ENCODE measurements at places on chromosomes 3 and 15. TPM values are rescaled to one million over a fixed set of nuclear protein-coding genes. Genes with fewer than 3 reads are reported as not detected.

DNA sequence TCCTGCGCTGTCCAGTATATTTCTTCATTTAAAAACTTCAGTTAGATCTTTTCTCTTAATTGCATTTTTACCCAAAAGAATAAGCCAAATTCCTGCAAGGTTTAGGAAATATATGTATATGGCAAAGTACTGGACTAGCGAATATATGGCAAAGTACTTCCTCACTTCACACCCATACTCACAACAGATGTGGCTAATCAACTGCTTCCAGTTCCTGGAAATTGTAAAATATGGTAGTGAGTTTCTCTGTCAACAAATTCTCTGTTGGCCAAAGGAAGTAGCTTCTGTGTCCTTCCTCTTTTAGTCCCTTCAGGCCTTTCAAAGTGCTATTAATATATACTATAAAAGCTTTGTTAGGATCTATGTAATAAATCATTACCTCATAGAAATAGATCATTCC lies 22.0 kb downstream of the GPR15 start:
- no peaks in the 10 kb centered on the region for H3K27me3 ChIP-seq
- no peaks in the 10 kb centered on the region for H3K36me3 ChIP-seq
- no peaks in the 10 kb centered on the region for H3K4me1 ChIP-seq
- no peak overlapping the region for H3K4me3 ChIP-seq
- no peak for DNase-seq
- no peak overlapping the region for H3K27ac ChIP-seq

DNA sequence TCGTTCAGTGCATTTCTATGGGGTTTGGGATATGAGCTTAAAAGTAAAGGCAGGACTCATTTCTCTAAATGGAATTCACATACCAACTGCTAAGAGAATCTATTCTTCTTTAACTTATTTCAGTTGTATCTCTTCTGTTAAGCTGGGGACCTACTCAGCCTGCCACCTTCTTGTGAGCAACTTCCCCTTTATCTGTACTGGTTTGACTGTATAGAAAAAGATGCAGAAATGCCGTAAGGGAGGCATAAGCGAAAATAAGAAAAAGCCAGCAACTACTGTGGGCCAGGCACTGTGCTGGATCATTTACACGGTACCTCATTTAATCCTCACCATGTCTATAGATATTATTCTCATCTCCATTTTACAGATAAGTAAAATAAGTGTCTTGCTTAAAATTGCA lies 38.4 kb downstream of the RBMS3 start:
- no peak overlapping the region for H3K4me3 ChIP-seq
- H3K27me3 ChIP-seq: no peaks in the 10 kb centered on the region
- no peaks in the 10 kb centered on the region for H3K4me1 ChIP-seq

Gene ALDH1L1
- total RNA-seq: 25.6 TPM

DNA sequence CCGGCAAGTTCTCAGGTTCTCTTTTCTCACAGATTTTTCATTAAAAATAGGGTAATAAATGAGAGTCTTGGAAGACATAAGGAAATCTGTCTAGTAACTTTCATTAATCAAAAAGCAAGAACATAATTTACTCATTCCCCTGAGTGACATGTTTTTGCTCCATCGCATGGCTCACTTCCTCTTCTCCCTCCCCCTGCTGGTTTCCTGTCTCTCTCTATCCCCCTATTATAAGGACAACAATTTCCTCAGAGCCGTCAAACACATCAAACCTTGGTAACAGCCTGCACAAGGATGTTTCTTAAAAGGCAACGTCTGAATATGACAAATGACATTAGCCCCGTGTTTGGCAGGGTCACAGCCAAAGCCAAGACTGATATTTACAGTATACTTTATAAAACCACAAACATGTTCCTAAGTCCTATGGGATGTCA lies 1149.6 kb downstream of the IGSF11 start:
- H3K27ac ChIP-seq: no peak overlapping the region
- H3K4me3 ChIP-seq: no peak overlapping the region
- DNase-seq: no peak
- no peaks in the 10 kb centered on the region for H3K27me3 ChIP-seq
- no peaks in the 10 kb centered on the region for H3K36me3 ChIP-seq
- H3K4me1 ChIP-seq: no peaks in the 10 kb centered on the region

DNA sequence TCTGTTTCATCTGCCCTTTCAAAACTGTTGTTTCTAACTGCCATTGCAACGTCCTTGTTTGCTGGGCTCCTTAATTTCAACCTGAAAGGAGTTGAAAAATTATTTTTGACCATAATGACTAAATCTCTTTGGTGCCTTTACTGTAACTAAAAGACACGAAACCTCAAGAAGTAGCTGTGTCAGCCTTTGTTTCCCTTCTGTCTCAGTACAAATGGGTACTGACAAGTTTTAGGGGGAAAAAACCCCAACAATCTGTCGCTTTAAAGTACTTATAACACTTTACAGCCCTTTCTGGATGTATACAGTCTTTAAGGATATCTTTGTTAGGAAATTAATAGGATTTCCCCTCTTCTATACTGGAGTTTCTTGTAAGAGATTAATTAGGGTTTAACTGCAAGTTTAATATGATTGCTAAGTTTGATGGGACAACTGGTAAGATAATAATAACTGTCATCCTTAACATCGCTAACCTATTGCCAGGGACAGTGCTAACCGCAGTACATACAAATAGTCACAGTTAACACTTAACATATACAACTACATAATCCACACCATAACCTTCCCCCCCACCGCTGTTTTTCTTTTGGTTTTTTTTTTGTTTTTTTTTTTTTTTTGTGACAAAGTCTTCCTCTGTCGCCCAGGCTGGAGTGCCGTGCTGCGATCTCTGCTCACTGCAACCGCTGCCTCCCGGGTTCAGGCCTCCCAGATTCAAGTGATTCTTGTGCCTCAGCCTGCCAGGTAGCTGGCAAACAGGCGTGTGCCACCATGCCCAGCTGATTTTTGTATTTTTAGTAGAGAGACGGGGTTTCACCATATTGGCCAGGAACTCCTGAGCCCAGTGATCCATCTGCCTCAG lies 1.7 kb downstream of the GXYLT2 start:
- H3K36me3 ChIP-seq: no peaks in the 10 kb centered on the region
- H3K4me3 ChIP-seq: no peak overlapping the region
- no peak for DNase-seq
- H3K27me3 ChIP-seq: no peaks in the 10 kb centered on the region
- no peaks in the 10 kb centered on the region for H3K4me1 ChIP-seq

GRCh38 chr3:136543385-136543784 lies 208.8 kb downstream of the STAG1 start:
- H3K4me1 ChIP-seq: no peaks in the 10 kb centered on the region
- no peak for DNase-seq
- no peak overlapping the region for H3K4me3 ChIP-seq
- H3K36me3 ChIP-seq: no peaks in the 10 kb centered on the region

Gene SCAANT1
- not detected for total RNA-seq

- no peak for DNase-seq
- no peak overlapping the region for H3K27ac ChIP-seq
- no peaks in the 10 kb centered on the region for H3K4me1 ChIP-seq
- H3K27me3 ChIP-seq: no peaks in the 10 kb centered on the region
Measured at GRCh38 chr3:182215881-182216280, 504.2 kb downstream of the SOX2 start.

Gene CLK3
- 88.9 TPM for total RNA-seq

Gene SLC2A2
- total RNA-seq: 0.27 TPM

DNA sequence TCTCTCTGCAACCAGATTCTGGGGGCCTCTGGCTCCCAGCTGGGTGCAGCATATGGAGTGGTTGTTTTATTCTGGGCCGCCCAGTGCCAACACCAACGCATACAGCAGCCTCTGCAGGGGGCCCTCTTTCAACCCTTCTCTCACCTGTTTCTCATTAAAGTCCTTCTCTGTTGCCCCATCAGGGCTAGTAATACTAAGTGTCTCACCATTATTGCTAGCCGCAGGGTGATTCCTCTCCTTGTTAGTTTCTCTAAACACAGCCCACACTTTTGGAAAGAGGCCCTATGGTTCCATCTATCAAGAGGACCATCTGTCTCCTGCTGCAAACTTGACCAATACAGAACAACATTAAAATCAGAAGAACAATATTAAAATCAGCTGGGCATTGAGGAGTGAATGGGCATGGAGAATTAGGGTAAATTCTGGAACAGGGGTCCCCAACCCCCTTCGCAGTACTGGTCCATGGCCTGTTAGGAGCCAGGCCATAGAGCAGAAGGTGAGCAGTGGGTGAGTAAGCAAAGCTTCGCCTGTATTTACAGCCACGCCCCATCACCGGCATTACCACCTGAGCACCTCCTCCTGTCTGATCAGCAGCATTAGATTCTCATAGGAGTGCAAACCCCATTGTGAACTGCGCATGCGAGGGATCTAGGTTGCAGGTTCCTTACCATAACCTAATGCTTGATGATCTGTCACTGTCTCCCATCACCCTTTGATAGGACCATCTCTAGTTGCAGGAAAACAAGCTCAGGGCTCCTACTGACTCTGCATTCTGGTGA lies 36.5 kb downstream of the ALS2CL start:
- no peaks in the 10 kb centered on the region for H3K4me1 ChIP-seq
- peak; percentile 12 for DNase-seq
- no peaks in the 10 kb centered on the region for H3K36me3 ChIP-seq
- H3K4me3 ChIP-seq: no peak overlapping the region
- no peaks in the 10 kb centered on the region for H3K27me3 ChIP-seq

- DNase-seq: no peak
- H3K4me3 ChIP-seq: no peak overlapping the region
- H3K27me3 ChIP-seq: no peaks in the 10 kb centered on the region
- no peak overlapping the region for H3K27ac ChIP-seq
Measured at GRCh38 chr15:65766422-65767263, 25.4 kb downstream of the DENND4A start.

Gene CATSPER2
- total RNA-seq: 9.2 TPM

DNA sequence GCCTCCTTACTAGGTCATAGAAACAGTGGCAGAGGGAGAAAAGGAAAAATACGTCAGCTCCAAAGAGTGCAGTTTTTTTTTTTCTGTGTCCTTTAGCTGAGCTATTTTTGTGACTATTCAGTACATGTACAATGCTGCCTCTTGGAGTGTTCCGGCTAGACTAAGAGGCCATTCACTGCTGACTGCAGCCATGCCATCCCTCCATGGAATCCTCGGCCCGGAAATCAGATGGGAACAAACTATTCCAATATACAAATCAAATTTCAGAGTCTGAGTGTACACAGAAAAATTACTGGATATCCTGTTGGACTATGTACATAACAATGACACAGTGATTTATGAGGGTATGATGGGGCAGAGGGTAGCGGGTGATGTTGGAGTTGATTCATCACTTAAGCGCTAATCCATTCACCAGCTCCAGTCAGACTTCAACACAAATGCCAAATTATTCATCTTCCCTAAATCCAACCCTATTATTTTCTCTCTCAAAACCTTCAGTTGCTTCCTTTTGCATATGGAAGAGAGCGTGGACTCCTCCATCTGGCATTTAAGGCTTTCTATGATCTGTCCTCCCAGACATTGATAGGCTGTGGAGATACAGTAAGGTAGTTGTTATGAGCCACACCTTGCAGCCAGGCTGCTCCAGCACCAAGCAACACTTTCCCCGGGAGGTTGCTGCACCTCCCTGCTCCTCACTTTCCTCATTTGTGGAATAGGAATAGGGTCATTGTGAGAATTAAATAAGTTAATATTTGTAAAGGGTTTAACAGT lies 109.1 kb downstream of the LPP start:
- peak overlapping the region; percentile 30 for H3K27ac ChIP-seq
- H3K27me3 ChIP-seq: no peaks in the 10 kb centered on the region
- H3K36me3 ChIP-seq: no peaks in the 10 kb centered on the region
- no peak for DNase-seq

All from colonic mucosa (tissue), 4 donors.